ENCODE measurements at places on chromosomes 6 and 20. TPM values are rescaled to one million over a fixed set of nuclear protein-coding genes. Genes with fewer than 3 reads are reported as not detected.

The ARMC2 gene
- 5.5 TPM for polyA plus RNA-seq

The SSTR4 gene
- polyA plus RNA-seq, result not detected

The OR2B6 gene
- polyA plus RNA-seq, result not detected

The MOG gene
- 1.5 TPM for polyA plus RNA-seq

The HTR1E gene
- polyA plus RNA-seq, result not detected

The ZNF391 gene
- 2.3 TPM for polyA plus RNA-seq

The RHAG gene
- polyA plus RNA-seq, result not detected

The ACTL10 gene
- 1.2 TPM for polyA plus RNA-seq

The OPN5 gene
- polyA plus RNA-seq, result not detected

The SLC26A8 gene
- not detected for polyA plus RNA-seq

The RAB5IF gene
- 52.1 TPM for polyA plus RNA-seq

The TTK gene
- polyA plus RNA-seq, result 1.6 TPM

The PRDM13 gene
- polyA plus RNA-seq, result not detected

The ELOVL4 gene
- polyA plus RNA-seq, result 1.6 TPM

The DUSP15 gene
- polyA plus RNA-seq, result 2.6 TPM

The ARFGEF3 gene
- polyA plus RNA-seq, result 0.10 TPM

The APMAP gene
- polyA plus RNA-seq, result 37.8 TPM

The OR12D3 gene
- not detected for polyA plus RNA-seq

Measured in aorta (tissue), 5 donors.